Stimulated activated CD8-positive, alpha-beta memory T cell treated with anti-CD3 and anti-CD28 coated beads, Interleukin-4, amount 100 ng/mL, for 1 hour (primary cell): ENCODE measurements at places on chromosomes 1 and 21.

GRCh38 chr1:17420391-17420918 lies 19.0 kb downstream of the RCC2 start:
- DNase-seq, result no peak

- DNase-seq, result no peak
Measured at GRCh38 chr1:98393719-98394118, 267.8 kb upstream of the SNX7 start.

GRCh38 chr1:183697814-183698590 lies 44.9 kb upstream of the APOBEC4 start:
- DNase-seq, result no peak

- no peak for DNase-seq
Measured at GRCh38 chr1:186950547-186950946, 121.8 kb downstream of the PLA2G4A start.

- DNase-seq, result no peak
Measured at GRCh38 chr1:42176902-42177519, 12.5 kb upstream of the GUCA2A start.

- DNase-seq, result no peak
Measured at GRCh38 chr1:246591504-246591903, 25.2 kb downstream of the CNST start.
